ENCODE measurements at places on chromosomes 7 and 10.

GRCh38 chr7:132077971-132078685 lies 498.1 kb downstream of the PLXNA4 start:
- DNase-seq: no peak

DNA sequence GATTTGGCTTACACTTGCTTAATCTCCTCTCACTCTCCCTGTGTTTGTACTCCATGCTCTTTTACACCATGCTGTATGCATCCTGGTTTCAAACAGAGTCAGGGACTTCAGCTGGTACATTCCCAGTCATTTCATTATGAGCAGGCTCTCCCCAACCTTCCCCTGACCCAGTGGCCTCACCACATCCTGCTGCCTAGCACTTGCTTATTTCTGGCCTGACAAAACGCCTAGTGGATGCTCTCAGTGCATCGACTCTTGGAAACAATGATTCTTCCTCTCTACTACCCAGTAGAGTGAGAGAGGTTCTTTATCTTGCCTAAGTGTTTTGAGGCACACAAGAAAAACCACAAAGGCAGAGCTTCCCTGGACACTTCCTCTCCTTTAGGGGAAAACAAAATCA lies 63.4 kb downstream of the CAV1 start:
- DNase-seq: no peak

GRCh38 chr7:143493751-143494150 lies 16.1 kb downstream of the TAS2R41 start:
- no peak for DNase-seq

DNA sequence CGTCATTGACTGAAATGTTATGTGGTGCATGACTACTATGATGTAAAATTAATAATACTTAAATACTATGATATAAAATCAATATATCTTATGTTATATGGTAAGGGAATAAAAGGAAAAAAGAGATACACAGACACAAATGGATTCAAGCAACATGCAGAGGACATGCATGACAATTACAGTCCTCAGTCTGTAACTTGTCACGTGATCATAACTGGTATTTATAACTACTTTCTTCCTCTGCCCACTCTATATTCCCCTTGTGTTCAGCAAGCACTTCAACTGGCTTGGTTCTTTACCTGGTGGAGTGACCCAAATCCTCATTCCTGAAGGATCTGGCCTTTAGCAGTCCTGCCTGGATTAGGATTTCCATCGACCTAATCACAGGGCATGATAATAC lies 104.4 kb upstream of the FAM180A start:
- no peak for DNase-seq

- peak; percentile 10 for DNase-seq
Measured at GRCh38 chr7:43480581-43480980, 102.3 kb upstream of the STK17A start.

GRCh38 chr10:121079226-121079625 lies 228.1 kb downstream of the WDR11 start:
- DNase-seq: no peak

- DNase-seq: no peak
Measured at GRCh38 chr10:63976538-63976937, 455.3 kb downstream of the REEP3 start.

GRCh38 chr7:14115701-14116100 lies 126.2 kb upstream of the ETV1 start:
- no peak for DNase-seq

- DNase-seq: no peak
Measured at GRCh38 chr10:131746785-131747184, 154.0 kb upstream of the PPP2R2D start.

GRCh38 chr10:104509981-104510380 lies 131.1 kb upstream of the SORCS3 start:
- DNase-seq: no peak

DNA sequence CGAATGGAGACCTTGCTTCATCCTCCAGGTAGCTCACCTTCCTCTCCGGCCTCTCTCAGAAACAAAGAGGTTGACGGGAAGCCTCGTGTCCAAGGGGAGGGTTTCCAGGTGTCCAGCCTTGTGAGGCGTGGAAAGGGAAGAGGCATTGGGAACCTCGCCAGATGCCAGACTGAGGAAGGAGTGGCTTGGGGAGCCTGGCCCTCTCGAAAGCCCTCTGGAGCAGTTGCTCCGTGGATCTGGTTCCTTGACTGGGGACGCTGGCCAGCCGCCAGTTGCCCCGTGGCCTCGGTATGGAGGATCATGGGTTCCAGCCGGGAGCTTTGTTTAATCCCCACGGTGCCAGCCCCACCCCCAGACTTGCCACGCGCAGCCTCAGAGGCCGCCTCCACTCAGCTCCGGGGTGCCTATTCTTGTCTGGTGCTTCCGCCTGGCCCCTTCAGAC lies 30.3 kb upstream of the SUN1 start:
- DNase-seq: no peak

- DNase-seq: no peak
Measured at GRCh38 chr7:134533288-134533771, 6.0 kb downstream of the AKR1B10 start.

DNA sequence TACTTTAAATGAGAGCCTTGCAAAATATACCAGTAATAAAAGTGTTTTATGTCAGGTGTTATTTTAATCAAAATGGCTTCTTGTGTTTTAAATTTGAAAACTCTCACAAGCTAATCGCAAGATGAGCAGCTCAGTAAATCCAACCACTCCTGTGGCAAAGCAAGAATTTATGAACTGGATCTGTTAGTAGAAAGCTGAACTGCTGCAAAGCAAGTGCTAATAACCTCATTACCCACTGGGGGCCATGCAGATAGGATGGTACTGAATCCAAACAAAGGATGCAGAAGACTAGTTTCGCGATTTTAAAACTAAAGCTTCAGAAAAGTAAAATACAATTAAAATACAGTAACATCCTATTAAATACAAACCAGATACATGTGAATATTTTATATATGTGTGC lies 468.0 kb downstream of the PARD3 start:
- DNase-seq: no peak

GRCh38 chr10:118072840-118073239 lies 26.1 kb upstream of the RAB11FIP2 start:
- no peak for DNase-seq

- DNase-seq: no peak
Measured at GRCh38 chr7:106415433-106415832, 130.7 kb upstream of the NAMPT start.

DNA sequence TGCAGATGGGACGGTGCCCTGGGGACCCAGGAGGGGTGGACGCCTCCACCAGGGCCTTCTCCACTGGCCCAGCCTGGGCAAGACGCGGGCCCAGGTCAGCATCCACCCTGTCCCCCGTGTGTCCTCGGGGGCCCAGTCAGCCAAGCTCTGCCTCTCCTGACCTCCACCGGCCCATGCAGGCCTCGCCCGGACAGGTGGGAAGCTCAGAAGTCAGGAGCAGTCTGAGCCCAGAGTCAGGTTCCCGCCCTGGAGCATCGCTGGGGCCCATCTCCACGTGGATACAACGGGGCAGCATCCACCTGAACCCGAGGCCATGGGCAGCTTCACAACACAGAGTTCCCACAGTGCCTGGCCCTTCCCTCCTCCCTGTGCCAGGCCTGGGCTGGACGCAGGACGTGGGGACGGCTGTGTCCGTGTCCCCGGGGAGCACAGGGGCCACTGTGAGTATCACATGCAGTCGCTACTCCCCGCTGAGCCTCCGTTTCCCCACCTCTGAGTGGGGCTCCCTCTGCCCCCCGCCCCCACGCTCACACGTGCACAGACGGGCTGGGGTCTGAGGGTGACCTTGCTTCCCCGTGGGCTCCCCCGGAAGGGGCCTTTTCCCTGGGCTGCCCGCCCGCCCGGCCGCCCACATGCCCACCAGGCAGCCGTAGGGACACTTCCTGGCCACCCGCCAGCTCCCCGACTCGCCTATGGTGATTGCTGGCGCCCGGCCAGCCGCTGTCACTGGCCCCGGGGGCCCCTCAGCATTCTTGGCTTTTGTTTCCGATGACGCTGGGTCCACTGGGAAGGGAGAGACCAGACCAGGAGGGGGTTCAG lies 64.3 kb downstream of the PDGFA start:
- DNase-seq: no peak
